ENCODE measurements at places on chromosomes 2 and 18.

- DNase-seq: no peak
These were observed 125.1 kb upstream of the LMAN1 start for GRCh38 chr18:59484131-59484530.

- DNase-seq: no peak
These were observed 37.7 kb downstream of the BCL11A start for GRCh38 chr2:60515721-60516226.

- no peak for DNase-seq
These were observed 18.2 kb downstream of the SLC4A1AP start for GRCh38 chr2:27681841-27682240.

DNA sequence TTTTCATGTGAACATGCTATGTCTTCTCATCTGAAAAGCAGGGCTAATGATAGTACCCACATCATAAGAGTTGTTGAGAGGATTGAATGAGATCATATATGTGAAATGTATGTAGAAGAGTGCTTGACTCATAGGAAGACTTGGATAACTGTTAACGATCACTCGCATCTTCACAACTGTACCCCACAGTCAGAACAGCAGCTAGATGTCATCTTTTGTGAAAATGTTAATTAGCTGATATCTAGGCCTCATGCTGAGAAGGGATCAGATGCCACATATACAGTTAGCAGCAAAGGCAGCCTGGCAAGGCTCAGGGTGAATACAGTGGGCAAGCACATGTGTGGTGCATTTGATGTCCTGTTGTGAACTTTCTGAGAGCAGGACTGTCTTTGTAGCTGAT lies 24.2 kb downstream of the MAP3K20 start:
- no peak for DNase-seq

- no peak for DNase-seq
These were observed 155.3 kb downstream of the ANTXR1 start for GRCh38 chr2:69168144-69168813.

GRCh38 chr2:161161074-161161706 lies 962 bp downstream of the TANK start:
- no peak for DNase-seq

- DNase-seq: no peak
These were observed 263.5 kb downstream of the EPHA4 start for GRCh38 chr2:221308507-221309066.

GRCh38 chr2:61460163-61460562 lies 10.7 kb downstream of the USP34 start:
- DNase-seq: no peak

DNA sequence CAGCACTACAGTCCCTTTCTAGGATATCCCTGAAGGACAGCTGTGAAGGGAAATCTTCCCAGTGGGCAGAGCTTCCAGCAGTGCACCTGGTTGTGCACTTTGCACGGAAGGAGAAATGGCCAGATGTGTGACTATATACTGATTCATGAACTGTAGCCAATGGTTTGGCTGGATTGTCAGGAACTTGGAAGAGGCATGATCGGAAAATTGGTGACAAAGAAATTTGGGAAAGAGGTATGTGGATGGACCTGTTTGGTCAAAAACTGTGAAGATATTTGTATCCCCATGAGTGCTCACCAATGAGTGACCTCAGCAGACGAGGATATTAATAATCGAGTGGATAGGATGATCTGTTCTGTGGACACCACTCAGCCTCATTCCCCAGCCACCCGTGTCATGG lies 582.2 kb downstream of the CPS1 start:
- DNase-seq: no peak

- no peak for DNase-seq
These were observed 297.3 kb downstream of the TNS1 start for GRCh38 chr2:217705461-217705860.

GRCh38 chr2:69858261-69858660 lies 28.8 kb downstream of the GMCL1 start:
- no peak for DNase-seq

DNA sequence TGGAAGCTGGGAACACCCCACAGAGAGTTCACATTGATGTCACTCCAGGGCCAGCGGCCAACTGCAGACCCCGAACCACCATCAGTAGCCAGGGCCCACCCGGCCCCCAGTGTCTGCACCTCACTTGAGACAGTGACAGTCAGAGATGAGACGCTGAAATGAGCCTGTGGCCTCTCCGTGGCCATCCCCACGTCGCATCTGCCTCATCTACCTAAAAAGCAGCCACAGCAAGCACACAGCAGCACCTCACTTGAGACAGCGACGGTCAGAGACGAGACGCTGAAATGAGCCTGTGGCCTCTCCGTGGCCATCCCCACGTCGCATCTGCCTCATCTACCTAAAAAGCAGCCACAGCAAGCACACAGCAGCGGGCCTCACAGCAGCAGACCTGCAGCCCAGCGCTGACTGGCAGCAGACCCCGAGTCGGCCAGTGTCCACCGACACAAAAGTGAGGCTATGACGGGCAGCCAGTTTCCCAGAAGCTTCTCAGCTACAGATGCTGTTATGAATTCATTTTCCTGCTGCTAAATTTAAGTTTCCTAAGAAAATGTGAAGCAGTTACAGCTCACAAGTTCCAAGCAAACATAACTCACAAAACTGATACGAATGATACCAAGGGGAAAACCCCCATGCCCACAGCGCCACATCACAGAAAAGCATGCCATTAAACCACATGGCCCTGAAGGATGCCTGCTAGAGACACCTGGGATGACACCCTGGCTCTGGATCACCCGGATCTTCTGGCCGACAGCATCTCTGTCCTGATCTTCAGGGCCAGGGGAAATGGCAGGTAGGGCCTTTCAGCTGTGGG lies 27.7 kb downstream of the SNORC start:
- no peak for DNase-seq

- DNase-seq: no peak
These were observed 81.2 kb upstream of the LTBP1 start for GRCh38 chr2:32865399-32866068.

DNA sequence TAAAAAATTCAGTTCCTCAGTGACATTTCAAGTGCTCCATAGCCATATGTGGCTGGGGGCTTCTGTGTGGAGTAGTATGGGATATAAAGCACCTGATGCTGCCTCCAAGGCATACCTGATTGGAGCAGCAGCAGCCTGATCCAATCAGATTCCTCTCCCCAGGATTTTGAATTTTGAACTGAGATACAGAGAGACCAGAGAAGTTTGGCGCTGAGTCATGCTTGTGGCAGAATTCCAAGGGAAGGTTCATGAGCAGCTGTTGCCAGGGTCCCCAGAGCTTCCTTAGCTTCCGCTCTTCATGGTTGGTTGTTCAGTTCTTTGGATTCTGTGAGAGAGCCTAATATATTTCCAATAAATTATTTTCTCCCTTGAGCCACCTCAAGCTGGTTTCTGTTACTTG lies 29.0 kb upstream of the CFAP36 start:
- DNase-seq: peak; percentile 87

DNA sequence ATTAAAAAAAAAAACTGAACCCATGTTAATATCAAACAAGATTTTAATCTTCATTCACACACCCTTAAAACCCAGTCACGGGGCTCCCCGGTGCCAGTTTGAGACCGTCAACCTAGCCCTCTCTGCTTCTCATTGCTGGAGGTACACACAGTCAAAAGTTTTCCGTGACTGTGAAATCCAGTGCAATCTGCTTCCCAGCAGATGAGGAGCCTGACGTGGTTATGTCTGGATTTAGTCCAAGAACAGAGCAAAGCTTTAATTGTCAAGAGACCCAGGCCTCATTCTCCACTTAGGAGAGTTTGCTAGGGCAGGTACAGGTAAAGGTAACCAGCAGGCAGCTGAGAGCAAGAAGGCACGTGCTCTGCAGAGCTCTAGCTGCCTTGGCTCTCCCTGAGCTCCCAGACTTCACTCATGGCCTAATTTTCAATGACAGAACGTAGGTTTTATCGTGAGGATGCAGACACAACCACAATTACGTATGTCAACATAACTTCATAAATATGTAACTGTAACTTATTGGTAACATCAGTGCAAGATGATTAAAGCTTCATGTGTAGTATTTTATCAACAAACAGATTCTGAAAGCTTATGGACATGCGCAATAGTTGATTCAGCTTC lies 56.3 kb downstream of the SLC16A14 start:
- DNase-seq: no peak

DNA sequence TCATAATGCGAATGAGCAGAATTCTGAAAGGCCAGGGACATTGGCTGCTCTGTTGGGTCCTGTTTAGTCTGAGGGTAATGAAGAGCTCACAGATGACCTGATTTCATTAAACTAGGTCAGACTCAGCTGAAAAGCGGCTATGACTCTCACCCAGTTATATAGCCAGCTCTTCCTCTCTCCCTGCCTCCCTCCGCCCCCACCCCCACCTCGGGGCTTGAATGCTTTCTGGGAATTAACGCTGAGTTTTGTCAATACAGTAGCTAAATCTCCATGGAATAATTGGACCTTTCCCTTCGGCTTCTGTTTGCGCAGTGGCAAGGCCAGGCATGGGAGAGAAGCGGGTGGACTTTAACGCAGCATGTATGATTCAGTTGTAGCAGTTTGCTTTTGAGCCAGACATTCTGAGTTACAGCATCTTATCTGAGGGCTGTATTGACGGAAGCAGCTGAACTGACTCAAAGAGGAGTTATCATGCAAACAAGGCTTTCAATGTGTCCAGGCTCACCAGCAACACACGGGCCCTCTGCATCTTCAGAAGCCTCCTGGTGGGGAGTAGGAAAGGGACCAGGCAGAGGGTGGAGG lies 110.6 kb downstream of the MYCN start:
- no peak for DNase-seq

DNA sequence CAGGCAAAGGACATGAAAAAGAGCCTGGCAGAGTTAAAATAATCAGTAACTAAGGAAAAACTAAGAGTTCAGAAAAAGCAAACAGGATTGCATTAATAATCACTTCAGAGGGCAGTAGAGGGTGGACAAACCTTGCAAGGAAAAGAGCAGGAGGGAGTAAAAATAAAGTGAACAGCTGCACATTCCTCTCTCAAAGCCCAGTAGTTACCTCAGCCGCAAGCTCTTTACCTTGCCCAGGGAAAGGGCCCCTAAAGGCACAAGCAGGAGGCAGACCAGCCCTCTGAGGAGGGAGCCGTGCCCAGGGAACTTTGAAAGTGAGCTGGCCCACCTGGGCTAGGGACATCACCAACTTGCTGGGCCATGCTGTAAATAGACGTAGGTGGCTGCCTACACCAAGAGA lies 196.9 kb downstream of the C1D start:
- no peak for DNase-seq
